Upper lobe of left lung (tissue), 6 donors: ENCODE measurements at places on chromosomes 12 and 14. TPM values are rescaled to one million over a fixed set of nuclear protein-coding genes. Genes with fewer than 3 reads are reported as not detected.

- H3K4me3 ChIP-seq, result no peak overlapping the region
- peaks cover 29% of the 10 kb centered on the region for H3K4me1 ChIP-seq
- H3K27me3 ChIP-seq, result no peaks in the 10 kb centered on the region
- no peak overlapping the region for H3K27ac ChIP-seq
- H3K36me3 ChIP-seq, result peaks cover under 1% of the 10 kb centered on the region
- DNase-seq, result no peak
Measured at GRCh38 chr12:109877504-109878246, 2.7 kb downstream of the GLTP start.

GRCh38 chr12:66065641-66066136 is 64.9 kb downstream of the LLPH start:
- no peak overlapping the region for H3K27ac ChIP-seq
- no peaks in the 10 kb centered on the region for H3K4me1 ChIP-seq
- H3K36me3 ChIP-seq, result no peaks in the 10 kb centered on the region

DNA sequence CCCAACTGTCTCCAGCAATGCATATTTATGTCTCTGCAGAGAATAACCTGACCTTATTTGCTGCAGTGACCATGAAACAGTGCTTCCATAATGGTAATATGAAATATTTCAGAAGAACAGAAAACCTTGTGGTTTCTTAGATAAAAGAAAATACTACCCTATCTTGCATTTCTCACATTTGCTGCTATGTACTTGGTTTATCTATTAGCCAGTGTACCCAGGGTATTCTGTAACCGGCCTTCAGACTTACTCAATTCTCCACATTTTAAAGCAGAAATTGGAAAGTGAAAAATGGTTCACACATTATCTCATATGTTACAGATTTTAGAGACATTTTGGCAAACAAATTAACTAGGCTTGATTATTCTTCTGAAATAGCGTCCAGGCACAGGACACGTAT is 57.9 kb upstream of the CCDC91 start:
- H3K36me3 ChIP-seq, result no peaks in the 10 kb centered on the region
- H3K4me1 ChIP-seq, result no peaks in the 10 kb centered on the region

The MYF5 gene
- total RNA-seq, result not detected

The PRH1 gene
- 36.7 TPM for total RNA-seq

GRCh38 chr12:26471560-26471959 is 276.2 kb downstream of the SSPN start:
- no peak overlapping the region for H3K4me3 ChIP-seq
- no peaks in the 10 kb centered on the region for H3K36me3 ChIP-seq
- no peaks in the 10 kb centered on the region for H3K27me3 ChIP-seq
- H3K4me1 ChIP-seq, result no peaks in the 10 kb centered on the region

The SLC25A21 gene
- total RNA-seq, result 0.15 TPM

GRCh38 chr14:44756554-44756953 is 205.2 kb downstream of the KLHL28 start:
- H3K36me3 ChIP-seq, result no peaks in the 10 kb centered on the region
- no peak overlapping the region for H3K27ac ChIP-seq
- no peak overlapping the region for H3K4me3 ChIP-seq
- no peak for DNase-seq

- no peaks in the 10 kb centered on the region for H3K4me1 ChIP-seq
- H3K4me3 ChIP-seq, result no peak overlapping the region
- DNase-seq, result no peak
- no peaks in the 10 kb centered on the region for H3K36me3 ChIP-seq
- H3K27ac ChIP-seq, result no peak overlapping the region
Measured at GRCh38 chr14:27836386-27836785, 930.2 kb upstream of the FOXG1 start.

DNA sequence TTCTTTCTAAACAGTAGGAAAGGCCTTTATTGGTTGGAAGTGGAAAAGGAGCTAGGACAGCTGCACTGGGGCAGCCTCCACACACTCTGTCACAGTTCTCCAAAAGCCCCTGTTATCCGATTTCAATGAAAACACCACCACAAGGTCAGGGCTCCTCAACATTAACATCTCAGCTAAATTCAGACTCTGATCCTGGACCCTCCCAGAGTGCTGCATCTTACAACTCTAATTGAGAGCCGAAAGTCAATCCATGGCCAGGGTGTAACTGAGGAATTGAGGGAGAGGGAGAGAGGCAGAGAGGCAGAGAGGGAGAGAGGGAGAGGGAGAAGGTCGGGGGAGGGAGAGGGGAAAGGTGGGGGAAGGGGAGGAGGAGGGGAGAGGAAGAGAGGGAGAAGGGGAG is 32.1 kb downstream of the DICER1 start:
- H3K4me1 ChIP-seq, result peaks cover 16% of the 10 kb centered on the region
- DNase-seq, result no peak
- no peaks in the 10 kb centered on the region for H3K27me3 ChIP-seq
- H3K4me3 ChIP-seq, result no peak overlapping the region

- no peak overlapping the region for H3K4me3 ChIP-seq
- H3K27me3 ChIP-seq, result no peaks in the 10 kb centered on the region
- H3K4me1 ChIP-seq, result no peaks in the 10 kb centered on the region
- H3K27ac ChIP-seq, result no peak overlapping the region
Measured at GRCh38 chr14:41062826-41063225, 543.9 kb upstream of the LRFN5 start.

DNA sequence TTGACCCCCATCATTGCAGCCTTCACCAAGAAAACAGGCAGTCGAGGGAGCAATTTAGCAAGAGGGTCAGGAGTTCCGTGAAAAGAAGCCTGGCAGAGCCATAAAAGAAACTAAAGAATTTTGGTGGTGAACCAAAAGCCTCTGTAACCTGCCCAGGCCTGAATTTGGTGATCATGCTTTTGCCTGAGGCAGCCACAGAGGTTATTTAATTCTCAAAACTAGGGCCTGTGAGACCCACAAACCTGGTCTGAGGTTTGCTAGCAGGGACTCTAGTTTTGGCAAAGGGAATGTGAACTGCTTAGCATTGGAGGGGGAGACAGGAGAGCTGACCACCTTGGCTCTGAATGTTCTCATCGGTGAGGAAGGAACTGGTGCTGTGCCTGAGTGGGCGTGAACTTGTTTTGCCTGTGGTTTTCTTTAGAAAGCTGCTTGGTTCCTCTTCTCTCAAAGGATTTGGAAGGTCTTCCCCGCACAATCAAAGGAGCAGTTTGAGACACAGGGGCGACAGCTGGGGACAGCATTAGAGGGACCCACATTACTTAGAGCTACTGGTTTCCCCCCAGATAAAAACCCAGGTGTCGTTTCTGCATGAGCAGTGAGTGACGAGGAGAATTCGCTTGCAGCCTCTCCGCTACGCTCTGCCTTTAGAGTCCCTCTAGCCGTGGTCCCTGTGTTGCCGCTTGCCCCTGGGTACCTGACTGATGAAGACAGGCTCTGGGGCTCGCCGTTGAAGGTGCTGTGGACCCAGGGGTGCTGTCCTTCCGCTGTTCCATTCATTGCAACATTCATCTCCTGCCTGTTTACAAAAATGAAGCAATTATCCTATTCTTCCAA is 12.6 kb upstream of the WNT5B start:
- H3K27me3 ChIP-seq, result no peaks in the 10 kb centered on the region
- DNase-seq, result no peak
- no peak overlapping the region for H3K27ac ChIP-seq
- peaks cover 8% of the 10 kb centered on the region for H3K4me1 ChIP-seq
- H3K36me3 ChIP-seq, result no peaks in the 10 kb centered on the region

- H3K27me3 ChIP-seq, result no peaks in the 10 kb centered on the region
- H3K4me1 ChIP-seq, result no peaks in the 10 kb centered on the region
- no peak overlapping the region for H3K4me3 ChIP-seq
- H3K36me3 ChIP-seq, result no peaks in the 10 kb centered on the region
Measured at GRCh38 chr14:76541594-76542219, 165.8 kb downstream of the ESRRB start.

GRCh38 chr14:90607141-90607540 is 209.1 kb downstream of the TTC7B start:
- no peak overlapping the region for H3K4me3 ChIP-seq
- H3K36me3 ChIP-seq, result no peaks in the 10 kb centered on the region
- H3K27me3 ChIP-seq, result no peaks in the 10 kb centered on the region
- H3K4me1 ChIP-seq, result peaks cover 10% of the 10 kb centered on the region
- no peak for DNase-seq
- no peak overlapping the region for H3K27ac ChIP-seq

DNA sequence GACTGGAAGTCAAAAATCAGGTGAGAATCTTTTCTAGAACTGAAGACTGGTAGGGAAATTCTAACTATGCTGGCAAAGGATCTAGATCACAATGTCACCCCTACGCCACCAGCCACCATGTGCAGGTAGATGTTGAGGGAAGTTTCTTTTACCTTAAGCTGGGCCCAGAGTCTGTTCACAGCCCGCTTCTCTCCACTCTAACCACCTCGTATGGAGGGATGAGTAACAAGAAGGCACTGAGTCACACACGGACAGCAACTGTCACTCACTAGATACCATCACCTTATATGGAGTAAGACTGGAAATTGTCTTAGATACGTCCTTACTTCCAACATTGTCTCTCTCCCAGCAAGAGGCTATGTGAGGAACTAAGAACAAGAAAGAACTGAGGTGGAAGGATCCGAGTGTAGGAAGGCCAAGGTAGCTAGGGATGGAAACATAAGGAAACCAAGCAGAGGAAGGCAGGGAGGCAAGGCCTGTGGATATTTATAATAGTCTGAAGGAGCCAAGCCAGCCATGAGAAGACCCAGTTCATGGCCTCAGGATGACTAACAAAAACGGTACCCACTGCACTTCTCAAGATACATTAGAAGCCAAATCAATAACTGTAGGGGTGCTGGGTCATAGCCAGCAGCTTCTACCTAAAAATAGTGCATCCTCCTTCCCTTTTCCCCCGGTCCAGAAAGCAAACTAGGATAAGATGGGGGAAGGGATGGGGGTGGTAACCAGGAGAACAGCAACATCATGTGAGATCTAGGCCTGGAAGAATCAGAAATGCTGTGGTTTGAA is 15.5 kb downstream of the REM2 start:
- peaks cover 6% of the 10 kb centered on the region for H3K4me1 ChIP-seq
- DNase-seq, result no peak
- H3K27ac ChIP-seq, result no peak overlapping the region

GRCh38 chr14:64800000-64800399 is 79.7 kb downstream of the SPTB start:
- no peak overlapping the region for H3K4me3 ChIP-seq
- H3K4me1 ChIP-seq, result no peaks in the 10 kb centered on the region
- H3K36me3 ChIP-seq, result no peaks in the 10 kb centered on the region
- H3K27me3 ChIP-seq, result no peaks in the 10 kb centered on the region
- DNase-seq, result peak; percentile 36

GRCh38 chr12:58196971-58197370 is 255.6 kb downstream of the ATP23 start:
- H3K27ac ChIP-seq, result no peak overlapping the region
- no peaks in the 10 kb centered on the region for H3K4me1 ChIP-seq
- no peak for DNase-seq
- no peaks in the 10 kb centered on the region for H3K36me3 ChIP-seq
- no peak overlapping the region for H3K4me3 ChIP-seq

DNA sequence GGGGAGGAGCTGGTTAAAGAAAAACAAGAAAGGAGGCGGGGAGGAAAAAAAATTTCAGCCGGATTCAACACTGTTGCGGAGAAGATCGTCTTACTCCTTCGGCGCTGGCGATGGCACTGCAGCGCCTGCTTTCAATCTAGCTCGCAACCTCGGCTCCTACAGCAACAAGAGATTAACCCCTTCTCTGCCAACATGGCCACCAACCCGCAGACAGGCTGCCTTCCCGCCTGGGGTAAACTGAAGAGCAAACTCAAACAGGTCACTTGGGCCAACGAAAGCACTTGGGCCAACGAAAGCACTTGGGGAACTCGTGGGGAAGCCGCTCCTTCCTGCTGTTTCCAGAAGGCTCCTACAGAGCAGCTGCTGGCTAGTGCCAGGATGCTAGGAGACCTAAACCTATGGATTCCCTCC is 73.7 kb downstream of the CIT start:
- H3K36me3 ChIP-seq, result no peaks in the 10 kb centered on the region

The ZNF891 gene
- 1.1 TPM for total RNA-seq

GRCh38 chr14:98186140-98186539 is 1085.9 kb downstream of the BCL11B start:
- H3K27ac ChIP-seq, result no peak overlapping the region
- no peak overlapping the region for H3K4me3 ChIP-seq
- H3K36me3 ChIP-seq, result no peaks in the 10 kb centered on the region

DNA sequence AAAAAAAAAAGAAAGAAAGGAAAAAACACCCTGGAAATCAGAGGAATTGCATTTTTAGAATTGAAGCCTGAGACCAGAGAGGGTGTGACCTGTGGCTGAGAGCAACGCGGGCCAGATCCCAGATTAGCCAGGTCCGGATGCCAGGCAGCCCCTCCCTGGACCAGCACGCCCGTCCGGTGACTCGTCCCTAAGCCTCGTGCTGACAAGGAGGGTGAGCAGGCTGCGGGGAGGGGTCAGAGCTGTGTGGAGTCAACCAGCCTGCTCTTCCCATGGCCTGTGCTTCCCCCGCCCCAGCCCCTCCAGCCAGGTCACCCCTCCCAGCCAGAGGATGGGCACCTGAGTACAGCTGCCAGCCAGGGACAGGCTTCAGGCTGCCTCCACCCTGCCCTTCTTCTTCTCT is 4.2 kb upstream of the KLC1 start:
- H3K4me1 ChIP-seq, result peaks cover 34% of the 10 kb centered on the region
- peak; percentile 80 for DNase-seq
- peak overlapping the region; percentile 85 for H3K27ac ChIP-seq
- H3K4me3 ChIP-seq, result no peak overlapping the region
- no peaks in the 10 kb centered on the region for H3K27me3 ChIP-seq
- no peaks in the 10 kb centered on the region for H3K36me3 ChIP-seq

GRCh38 chr14:100540926-100541620 is 46.1 kb downstream of the BEGAIN start:
- no peaks in the 10 kb centered on the region for H3K36me3 ChIP-seq
- no peak overlapping the region for H3K4me3 ChIP-seq
- H3K4me1 ChIP-seq, result peaks cover 4% of the 10 kb centered on the region
- H3K27me3 ChIP-seq, result no peaks in the 10 kb centered on the region
- DNase-seq, result no peak
- no peak overlapping the region for H3K27ac ChIP-seq

DNA sequence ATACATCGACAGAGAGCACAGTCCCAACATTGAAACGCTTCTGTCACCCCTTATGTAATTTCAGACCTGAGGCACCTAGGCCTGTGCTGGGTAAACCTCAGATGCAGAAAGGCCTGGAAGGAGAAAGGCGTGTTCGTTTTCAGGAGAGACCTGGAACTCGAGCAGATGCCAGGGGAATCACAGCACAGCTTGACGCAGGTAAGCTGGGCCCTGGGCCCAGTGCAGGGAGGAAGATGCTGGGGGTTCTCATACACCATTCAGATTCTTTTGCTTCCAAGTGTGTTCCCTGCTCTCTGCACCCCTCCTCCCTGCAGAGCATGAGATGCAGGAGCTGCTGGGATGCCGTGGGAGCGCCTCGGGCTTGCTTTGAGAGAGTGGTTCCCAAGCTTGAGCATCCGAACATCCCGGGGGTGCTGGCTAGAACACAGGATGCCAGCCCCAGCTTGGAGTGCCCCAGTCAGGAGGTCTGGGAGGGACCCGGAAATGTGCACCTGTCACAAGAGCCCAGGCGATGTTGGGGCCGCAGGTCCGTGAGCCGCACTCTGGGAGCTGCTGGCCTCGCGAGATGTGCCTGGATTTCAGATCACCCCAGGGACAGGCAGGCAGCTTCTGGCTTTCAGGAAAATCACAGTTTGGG is 35.9 kb downstream of the FZD10 start:
- no peak overlapping the region for H3K4me3 ChIP-seq
- H3K27me3 ChIP-seq, result no peaks in the 10 kb centered on the region
- H3K4me1 ChIP-seq, result no peaks in the 10 kb centered on the region
- DNase-seq, result no peak
- no peaks in the 10 kb centered on the region for H3K36me3 ChIP-seq
